ENCODE measurements at places on chromosomes 6 and 20.

GRCh38 chr6:135424385-135424784 is 73.2 kb downstream of the AHI1 start:
- no peak overlapping the region for H3K27ac ChIP-seq
- no peaks in the 10 kb centered on the region for H3K36me3 ChIP-seq
- H3K27me3 ChIP-seq, result no peaks in the 10 kb centered on the region
- H3K4me3 ChIP-seq, result no peak overlapping the region

GRCh38 chr6:163381118-163381756 is 33.3 kb upstream of the QKI start:
- DNase-seq, result no peak
- no peak overlapping the region for H3K27ac ChIP-seq
- H3K27me3 ChIP-seq, result no peaks in the 10 kb centered on the region
- no peak overlapping the region for H3K4me3 ChIP-seq
- no peaks in the 10 kb centered on the region for H3K4me1 ChIP-seq
- no peaks in the 10 kb centered on the region for H3K36me3 ChIP-seq

- H3K27ac ChIP-seq, result peak within 1 kb of the TSS; percentile 88
- DNase-seq, result peak; percentile 94
- no peaks in the 10 kb centered on the region for H3K36me3 ChIP-seq
- peak within 1 kb of the TSS; percentile 51 for H3K4me3 ChIP-seq
- peaks cover 7% of the 10 kb centered on the region for H3K4me1 ChIP-seq
Measured at GRCh38 chr6:138107078-138107751, at the start of gene PERP. PERP (minus strand) TSS chr6:138107419; CDS start chr6:138107340, 79 bp downstream.

- H3K27ac ChIP-seq, result no peak overlapping the region
- no peaks in the 10 kb centered on the region for H3K36me3 ChIP-seq
- no peaks in the 10 kb centered on the region for H3K27me3 ChIP-seq
- H3K4me3 ChIP-seq, result no peak overlapping the region
- H3K4me1 ChIP-seq, result no peaks in the 10 kb centered on the region
- no peak for DNase-seq
Measured at GRCh38 chr20:51736947-51737346, 31.2 kb downstream of the ATP9A start.

- no peaks in the 10 kb centered on the region for H3K27me3 ChIP-seq
- H3K4me3 ChIP-seq, result no peak overlapping the region
- H3K27ac ChIP-seq, result no peak overlapping the region
Measured at GRCh38 chr6:101085327-101085726, 204.2 kb upstream of the ASCC3 start.

DNA sequence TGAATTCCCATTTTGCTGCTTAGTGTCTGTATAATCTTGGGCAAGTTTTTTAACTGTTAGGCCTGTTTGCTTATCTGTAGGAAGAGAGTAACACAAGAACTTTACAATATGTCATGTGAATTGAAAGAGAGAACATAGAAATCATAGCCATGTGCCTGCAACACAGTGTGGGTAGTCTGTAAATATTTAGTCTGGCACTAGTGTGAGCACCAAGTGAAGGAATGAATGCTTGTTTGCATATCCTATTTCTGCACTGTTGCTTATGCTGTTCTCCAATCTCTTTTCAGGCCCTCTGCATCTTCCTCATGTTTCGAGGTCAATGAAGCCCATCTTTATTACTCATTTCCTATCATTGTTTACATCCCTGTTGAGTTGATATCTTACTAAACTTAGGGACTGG is 49.2 kb downstream of the CBFA2T2 start:
- no peak overlapping the region for H3K27ac ChIP-seq
- no peaks in the 10 kb centered on the region for H3K36me3 ChIP-seq
- no peak overlapping the region for H3K4me3 ChIP-seq
- H3K4me1 ChIP-seq, result peaks cover 7% of the 10 kb centered on the region
- no peak for DNase-seq
- no peaks in the 10 kb centered on the region for H3K27me3 ChIP-seq

DNA sequence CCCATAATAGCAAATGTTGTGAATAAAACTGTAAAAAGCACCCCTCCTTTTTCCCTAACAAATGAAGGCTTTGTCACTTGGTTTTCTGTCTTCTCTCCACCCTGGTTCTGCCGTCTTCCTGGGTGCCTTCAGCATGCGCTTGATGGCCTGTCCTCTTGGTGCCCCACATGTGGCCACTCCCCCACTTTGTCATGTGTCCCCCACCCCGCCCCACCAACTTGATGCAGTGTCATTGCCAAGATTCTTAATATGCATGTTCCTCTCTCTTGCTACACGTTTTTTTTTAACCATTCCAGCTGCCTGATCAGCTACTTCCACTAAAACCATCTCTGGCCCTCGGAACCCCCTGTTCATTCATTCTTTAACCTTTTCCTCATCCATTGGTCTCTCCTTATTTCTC is 340.3 kb downstream of the QKI start:
- H3K4me3 ChIP-seq, result no peak overlapping the region
- no peaks in the 10 kb centered on the region for H3K27me3 ChIP-seq
- H3K27ac ChIP-seq, result no peak overlapping the region
- H3K36me3 ChIP-seq, result no peaks in the 10 kb centered on the region
- DNase-seq, result no peak

DNA sequence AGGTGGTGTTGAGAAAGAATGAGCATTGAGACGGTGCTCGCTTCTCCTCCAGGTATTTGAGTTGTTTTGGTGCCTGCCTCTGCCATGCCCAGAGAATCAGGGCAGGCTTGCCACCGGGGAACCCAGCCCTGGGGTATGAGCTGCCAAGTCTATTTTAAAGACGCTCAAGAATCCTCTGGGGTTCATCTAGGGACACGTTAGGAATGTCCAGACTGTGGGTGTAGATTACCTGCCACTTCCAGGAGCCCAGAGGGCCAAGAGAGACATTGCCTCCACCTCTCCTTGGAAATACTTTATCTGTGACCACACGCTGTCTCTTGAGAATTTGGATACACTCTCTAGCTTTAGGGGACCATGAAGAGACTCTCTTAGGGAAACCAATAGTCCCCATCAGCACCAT is 28.3 kb downstream of the SAYSD1 start:
- no peaks in the 10 kb centered on the region for H3K27me3 ChIP-seq
- no peaks in the 10 kb centered on the region for H3K4me1 ChIP-seq
- no peak overlapping the region for H3K4me3 ChIP-seq
- H3K36me3 ChIP-seq, result no peaks in the 10 kb centered on the region
- H3K27ac ChIP-seq, result no peak overlapping the region
- no peak for DNase-seq

GRCh38 chr20:4502756-4503155 is 219.0 kb upstream of the PRND start:
- no peaks in the 10 kb centered on the region for H3K27me3 ChIP-seq
- no peaks in the 10 kb centered on the region for H3K36me3 ChIP-seq
- no peak overlapping the region for H3K4me3 ChIP-seq
- no peak for DNase-seq
- no peaks in the 10 kb centered on the region for H3K4me1 ChIP-seq
- H3K27ac ChIP-seq, result no peak overlapping the region

GRCh38 chr6:1616701-1617463 is 7.2 kb downstream of the FOXC1 start:
- peaks cover 39% of the 10 kb centered on the region for H3K4me1 ChIP-seq
- H3K4me3 ChIP-seq, result no peak overlapping the region
- no peaks in the 10 kb centered on the region for H3K27me3 ChIP-seq

DNA sequence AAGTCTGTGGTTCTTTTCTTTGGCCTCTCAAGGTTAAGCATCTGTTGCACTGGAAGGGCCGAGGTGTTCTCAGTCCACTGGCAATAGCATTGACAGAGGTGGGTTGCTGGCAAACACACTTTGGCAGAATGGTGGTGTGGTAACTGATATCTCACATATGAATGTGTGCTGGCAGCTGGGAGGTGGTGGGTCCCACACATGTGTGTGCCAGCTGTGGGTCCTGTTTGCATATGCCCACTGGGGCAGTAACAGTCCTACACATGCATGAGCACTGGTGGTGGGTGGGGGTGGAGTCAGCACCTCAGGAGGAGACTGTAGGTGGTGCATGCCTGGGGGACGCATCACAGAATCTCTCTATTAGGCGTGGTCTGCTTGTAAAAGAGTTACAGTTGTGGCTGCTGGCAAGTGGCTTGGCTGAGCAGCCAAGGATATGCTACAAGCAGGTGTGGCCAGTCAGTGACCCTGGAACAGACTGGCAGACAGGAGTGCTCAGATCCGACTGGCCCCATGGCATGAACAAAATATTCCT is 934.3 kb downstream of the GRIK2 start:
- no peaks in the 10 kb centered on the region for H3K4me1 ChIP-seq
- DNase-seq, result no peak
- H3K4me3 ChIP-seq, result no peak overlapping the region
- no peaks in the 10 kb centered on the region for H3K27me3 ChIP-seq
